ENCODE measurements at places on chromosomes 2 and 18.

DNA sequence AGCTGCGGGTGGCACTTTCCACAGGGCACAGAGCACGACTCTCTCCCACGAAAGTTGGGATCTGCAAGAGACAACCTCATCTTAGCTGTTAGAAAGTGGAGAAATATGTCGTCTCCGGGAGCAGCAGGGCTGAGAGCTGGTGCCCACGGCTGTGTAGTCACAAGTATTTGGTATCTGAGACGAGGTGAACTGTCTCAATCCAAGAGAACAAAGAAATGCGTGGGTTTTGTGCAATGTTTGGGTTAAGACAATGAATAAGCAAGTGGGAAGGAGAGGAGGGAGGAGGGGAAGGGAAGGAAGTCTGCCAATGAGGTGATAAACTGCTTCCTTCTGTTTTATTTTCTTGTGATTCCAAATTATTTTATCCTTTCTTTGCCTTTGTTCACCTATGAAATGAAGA lies 18.0 kb downstream of the DYTN start:
- no peak for DNase-seq

GRCh38 chr18:27838225-27838624 lies 338.7 kb downstream of the CDH2 start:
- DNase-seq = peak; percentile 60

DNA sequence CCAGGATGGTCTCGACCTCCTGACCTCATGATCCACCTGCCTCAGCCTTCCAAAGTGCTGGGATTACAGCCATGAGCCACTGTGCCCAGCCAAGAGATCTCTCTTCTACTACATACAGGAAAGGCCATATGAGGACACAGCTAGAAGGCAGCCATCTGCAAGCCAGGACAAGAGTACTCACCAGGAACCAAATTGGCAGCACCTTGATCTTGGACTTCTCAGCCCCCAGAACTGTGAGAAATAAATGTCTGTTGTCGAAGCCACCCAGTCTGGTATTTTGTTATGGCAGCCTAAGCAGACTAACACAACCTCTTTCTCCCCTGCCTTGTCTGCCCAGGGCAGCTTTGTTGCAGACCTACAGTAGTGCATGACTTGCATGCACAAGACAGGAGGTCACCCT lies 211.3 kb upstream of the HAAO start:
- DNase-seq = no peak

- DNase-seq = no peak
These were observed 287.9 kb upstream of the KLHL29 start for GRCh38 chr2:23096906-23097602.

- no peak for DNase-seq
These were observed 263.0 kb upstream of the SALL3 start for GRCh38 chr18:78716581-78716980.

- peak; percentile 98 for DNase-seq
These were observed 29.2 kb upstream of the PPP4R1 start for GRCh38 chr18:9643549-9643948.

DNA sequence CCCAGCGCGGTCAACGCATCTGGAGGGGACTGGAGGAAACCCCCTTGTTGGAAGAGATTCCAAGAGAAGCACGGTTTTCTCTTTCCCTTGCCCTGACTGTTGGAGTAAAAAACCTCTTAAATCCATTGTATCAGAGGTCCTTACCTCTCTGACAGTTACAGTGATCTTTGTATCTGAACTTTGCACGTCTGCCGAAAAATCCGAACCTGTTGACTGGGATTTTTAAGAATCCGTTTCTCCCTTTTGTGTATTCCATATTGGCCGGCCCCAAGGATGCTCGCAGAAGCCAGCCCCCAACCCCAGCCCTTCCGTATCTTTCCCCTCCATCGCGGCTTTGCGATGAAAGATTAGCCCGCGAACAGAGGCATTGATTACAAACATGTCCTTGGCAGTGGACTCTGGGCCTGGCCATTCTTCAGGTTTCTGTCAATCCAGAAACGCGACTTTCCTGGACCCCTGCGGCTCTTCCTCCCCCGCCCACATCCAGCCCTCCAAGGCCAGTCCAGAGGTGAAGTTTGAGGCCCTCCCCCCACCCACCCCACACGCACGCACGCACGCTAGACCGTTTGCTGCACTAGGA lies 4.6 kb upstream of the DLX1 start:
- no peak for DNase-seq

DNA sequence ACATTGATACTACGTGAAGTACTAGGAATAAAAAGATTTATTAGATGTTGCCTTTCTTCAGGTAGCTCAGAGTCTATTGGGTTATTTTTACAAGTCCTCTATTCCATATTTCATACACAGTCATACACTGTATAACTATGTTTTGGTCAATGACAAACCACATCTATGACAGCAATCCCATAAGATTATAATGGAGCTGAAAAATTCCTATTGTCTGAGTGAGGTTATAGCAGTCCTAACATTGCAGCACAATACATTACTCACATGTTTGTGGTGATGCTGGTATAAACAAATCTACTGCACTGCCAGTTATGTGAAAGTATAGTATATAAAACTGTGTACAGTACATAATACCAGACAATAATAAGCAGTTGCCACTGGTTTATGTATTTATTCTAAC lies 595.1 kb downstream of the MBD2 start:
- peak; percentile 2 for DNase-seq

DNA sequence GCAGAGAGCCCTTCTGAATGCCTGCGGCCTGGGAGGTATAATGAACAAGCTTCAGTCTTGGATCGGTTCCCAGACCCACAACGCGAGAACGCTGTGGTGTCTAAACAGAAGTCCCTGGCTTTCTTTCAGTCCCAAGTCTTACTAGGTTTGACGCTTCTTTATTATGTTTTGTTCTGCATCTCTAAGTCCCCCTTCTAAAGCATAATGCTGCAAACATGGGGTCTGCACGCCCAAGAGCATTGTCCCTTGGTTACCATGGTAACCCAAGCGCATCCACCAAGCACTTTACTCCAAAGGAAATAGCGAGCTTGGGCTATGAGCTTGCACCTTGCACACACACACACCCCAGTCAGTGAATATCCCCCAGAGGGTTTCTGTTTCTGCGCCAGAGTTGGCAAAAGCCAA lies 193.7 kb downstream of the INO80D start:
- peak; percentile 65 for DNase-seq

- DNase-seq = no peak
These were observed 399.8 kb upstream of the ST6GAL2 start for GRCh38 chr2:107285621-107286299.

GRCh38 chr2:57614988-57615387 lies 431.6 kb upstream of the VRK2 start:
- no peak for DNase-seq

- DNase-seq = no peak
These were observed 381.6 kb upstream of the TRIB2 start for GRCh38 chr2:12335131-12335530.

GRCh38 chr18:23934252-23934651 lies 80.3 kb upstream of the TTC39C start:
- DNase-seq = no peak

GRCh38 chr2:68052717-68053422 lies 9.9 kb downstream of the C1D start:
- no peak for DNase-seq

GRCh38 chr18:74589021-74589420 lies 8.6 kb upstream of the ZNF407 start:
- DNase-seq = no peak

GRCh38 chr2:6082625-6083018 lies 390.4 kb downstream of the SOX11 start:
- DNase-seq = no peak

- no peak for DNase-seq
These were observed 33.8 kb downstream of the HS1BP3 start for GRCh38 chr2:20617081-20617575.

- DNase-seq = peak; percentile 31
These were observed 24.8 kb downstream of the MAP3K2 start for GRCh38 chr2:127362971-127363370.

DNA sequence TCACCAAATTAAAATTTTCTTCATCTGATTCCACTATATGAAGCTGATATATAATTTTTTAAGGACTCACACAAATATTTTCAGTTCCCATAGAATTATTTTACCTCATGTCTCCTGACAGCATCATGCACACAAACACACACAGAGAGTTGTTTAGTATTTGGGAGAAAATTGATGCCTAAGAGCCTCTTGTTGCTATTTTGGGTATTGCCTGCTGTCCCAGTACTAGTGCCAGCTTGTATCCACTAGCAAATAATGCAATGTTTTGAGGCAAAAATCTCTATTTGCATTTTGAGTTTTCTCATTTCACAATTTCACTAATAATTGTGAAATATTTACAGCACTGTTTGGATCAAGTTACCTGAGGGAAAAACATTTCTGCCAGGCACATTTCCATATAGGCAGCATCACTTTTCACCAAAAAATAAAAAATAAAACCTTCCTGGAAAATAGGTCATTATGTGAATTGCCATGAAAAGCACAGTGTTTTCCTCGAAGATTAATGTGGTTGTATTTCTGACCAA lies 328.2 kb downstream of the KCNJ3 start:
- no peak for DNase-seq

DNA sequence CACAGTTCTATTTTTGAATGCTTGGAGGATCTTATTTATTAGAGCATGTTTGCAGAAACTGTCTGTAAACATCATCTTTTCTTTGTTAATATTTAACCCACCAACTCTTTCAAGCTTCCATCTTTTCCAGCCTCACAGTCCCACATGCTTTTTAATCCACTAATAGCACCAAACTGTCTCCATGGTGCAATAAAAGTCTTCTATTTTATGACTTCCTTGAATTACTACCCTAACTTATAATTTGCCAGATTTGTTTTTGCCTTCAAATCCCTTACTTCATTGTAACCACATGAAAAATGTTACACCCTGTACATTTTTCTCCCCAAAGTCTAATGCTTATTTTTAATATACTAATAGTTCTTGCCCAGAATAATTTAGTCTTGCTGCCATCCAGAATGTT lies 792.6 kb downstream of the PLCL1 start:
- DNase-seq = no peak

GRCh38 chr2:54834721-54835120 lies 111.3 kb downstream of the EML6 start:
- DNase-seq = peak; percentile 38

GRCh38 chr2:125167820-125168219 lies 1142.7 kb downstream of the CNTNAP5 start:
- peak; percentile 93 for DNase-seq

Measured in fibroblast of skin of right biceps (primary cell).